Activated CD4-positive, alpha-beta T cell treated with anti-CD3 and anti-CD28 coated beads for 48 hours (primary cell): ENCODE measurements at places on chromosomes 1 and 21.

DNA sequence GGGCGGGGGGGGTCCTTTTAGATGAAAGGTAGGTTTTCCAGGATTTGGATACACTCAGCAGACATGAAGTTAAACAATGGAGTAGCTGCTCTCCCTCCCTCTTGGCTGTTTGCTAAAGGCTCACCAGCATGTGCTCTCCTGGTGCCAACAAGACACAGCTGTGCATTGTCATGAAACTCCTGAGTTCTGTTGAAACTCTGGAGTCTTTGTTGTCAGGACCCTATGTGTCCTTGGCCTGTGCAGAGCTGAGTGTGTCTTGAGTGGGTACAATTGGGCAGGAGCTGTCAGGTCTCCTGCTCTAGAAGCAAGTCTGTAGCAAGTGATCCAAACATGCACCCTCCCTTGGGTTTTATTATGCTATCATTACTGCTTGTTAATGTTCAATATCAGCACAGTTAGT lies 12.7 kb downstream of the TBX19 start:
- no peak for DNase-seq

DNA sequence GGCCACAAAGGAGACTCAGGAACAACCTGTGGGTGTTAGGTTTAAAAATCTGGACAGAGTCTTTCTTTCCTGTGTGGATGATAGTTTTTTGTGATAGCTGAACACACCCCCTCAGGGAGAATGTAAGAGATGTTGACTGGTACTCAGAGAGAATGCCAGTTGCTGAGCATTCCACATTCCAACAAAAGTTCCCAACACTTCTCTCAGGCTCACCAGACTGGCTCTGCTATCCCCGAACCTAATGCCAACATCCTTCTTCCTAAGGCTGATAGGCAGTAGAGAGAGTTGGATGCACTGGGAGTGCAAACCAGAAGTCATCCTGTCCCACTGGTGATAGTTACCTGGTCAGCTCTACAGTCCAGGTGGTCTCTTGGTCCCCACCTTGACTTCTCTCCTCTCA lies 28.7 kb upstream of the POU2F1 start:
- DNase-seq, result no peak

DNA sequence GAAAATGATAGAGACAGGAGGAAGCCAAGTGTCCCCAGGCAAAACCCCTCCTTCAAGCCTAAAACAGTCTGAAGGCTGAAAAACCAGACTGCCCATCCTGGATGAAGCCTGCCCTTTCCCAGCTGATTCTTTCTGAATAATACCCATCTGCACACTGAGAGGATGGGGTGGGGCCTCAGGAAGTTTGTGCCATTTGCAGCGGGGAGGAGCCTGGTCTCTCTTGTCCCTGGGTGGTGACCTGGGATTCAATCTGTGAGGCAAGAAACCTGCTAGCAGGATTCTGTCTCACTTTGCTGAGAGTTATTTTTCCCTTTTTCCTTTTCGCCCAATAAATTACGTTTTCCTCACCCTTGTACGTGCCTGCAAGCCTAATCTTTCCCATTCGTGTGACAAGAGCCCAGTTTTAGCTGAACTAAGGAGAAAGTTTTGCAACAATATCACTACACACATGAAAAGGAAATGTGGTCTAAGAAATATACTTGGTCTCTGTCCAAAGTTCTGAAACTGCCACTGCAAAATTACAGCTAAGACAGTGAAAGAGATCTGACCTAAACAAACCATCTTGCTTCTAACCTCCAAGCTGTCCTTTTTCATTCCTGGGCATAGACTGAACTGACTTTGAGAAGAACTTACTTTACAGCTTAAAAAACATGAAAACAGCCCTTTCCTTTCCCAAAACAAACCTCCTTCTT lies 105.0 kb downstream of the COP1 start:
- no peak for DNase-seq

- DNase-seq, result no peak
These were observed 207.5 kb downstream of the KCNT2 start for GRCh38 chr1:196400478-196401451.

DNA sequence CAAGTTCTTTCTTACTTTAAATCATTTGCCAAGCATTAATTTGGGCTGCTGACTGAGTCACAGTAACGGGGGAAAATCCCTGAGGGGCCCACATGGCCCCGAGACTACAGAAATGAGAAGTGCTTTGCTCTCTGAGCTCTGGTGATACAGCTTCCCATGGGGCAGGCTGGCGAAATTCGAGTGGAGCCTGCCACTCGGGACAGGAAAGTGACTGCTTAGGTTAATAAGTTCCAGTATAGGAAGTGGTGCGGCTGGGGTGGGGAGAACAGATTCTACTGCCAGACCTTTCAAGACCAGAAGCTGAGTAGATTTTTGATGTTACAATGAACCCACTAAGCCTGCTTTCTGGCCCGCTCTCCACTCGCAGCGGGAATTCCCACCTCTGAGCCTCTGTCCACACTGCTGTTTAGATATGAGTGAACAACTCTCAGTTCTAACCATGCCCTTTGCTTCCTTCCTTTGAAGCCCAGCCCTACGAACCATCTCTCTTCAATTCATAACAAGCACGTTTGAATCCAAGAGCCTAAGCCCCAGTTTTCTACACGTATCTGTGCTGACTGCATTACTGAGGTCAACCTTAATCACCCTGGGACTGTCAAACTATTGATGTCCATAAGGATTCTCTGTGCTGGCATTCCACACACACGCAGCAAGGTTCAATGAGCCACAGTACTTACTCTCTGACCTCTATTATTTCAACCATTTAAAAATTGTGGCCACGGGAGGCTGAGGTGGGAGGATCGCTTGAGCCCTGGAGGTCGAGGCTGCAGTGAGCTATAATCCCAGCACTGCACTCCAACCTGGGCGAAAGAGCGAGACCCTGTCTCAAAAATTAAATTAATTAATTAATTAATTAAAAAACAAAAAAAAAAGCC lies 9.6 kb downstream of the ZBTB17 start:
- DNase-seq, result peak; percentile 90

GRCh38 chr1:33295450-33296081 lies 25.3 kb downstream of the A3GALT2 start:
- peak; percentile 92 for DNase-seq

DNA sequence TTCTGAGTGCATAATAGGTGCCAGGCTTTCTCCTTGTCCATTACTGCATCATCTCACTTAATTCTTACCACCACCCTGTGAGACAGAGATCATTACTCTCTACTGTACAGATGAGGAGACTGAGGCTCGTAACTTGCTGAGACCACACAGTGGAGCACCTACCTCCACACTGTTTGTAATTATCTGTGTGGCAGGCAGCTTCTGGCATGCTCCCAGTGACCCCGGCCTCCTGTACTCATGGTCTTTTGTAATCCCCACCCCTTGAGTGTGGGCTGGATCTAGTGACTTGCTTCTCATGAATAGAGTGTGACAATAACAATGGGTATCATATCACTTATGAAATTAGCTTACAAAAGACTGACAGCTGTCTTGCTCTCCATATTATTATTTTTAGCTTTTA lies 407.3 kb downstream of the MATN1 start:
- no peak for DNase-seq

- no peak for DNase-seq
These were observed 175.8 kb downstream of the APP start for GRCh38 chr21:25994758-25995163.

- DNase-seq, result no peak
These were observed 11.0 kb downstream of the AGTRAP start for GRCh38 chr1:11746795-11747487.

DNA sequence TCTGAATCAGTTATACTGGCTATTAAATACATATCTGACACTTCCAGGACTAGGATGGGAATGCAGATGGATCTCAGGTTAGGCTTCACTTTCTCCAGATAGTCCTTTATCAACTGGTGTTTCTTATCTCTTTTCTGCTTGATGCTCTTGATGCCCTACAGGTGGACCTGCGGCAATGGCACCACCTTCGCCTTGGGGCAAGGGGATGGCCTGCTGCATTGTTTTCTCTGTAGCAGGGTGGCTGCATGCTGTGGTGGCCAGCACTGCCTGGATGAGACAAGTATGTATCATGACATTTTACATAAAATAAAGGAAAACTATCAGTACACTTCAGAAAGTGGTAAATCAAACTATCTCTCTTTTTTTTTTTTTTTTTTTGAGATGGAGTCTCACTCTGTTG lies 217.7 kb upstream of the ZP4 start:
- DNase-seq, result no peak
